ENCODE measurements at places on chromosomes 11 and 22. TPM values are rescaled to one million over a fixed set of nuclear protein-coding genes. Genes with fewer than 3 reads are reported as not detected.

TRIM51 gene
- total RNA-seq = not detected

ISX gene
- total RNA-seq = not detected

GP1BB gene
- total RNA-seq = 0.79 TPM

MS4A3 gene
- total RNA-seq = not detected

ABCG4 gene
- total RNA-seq = under 0.01 TPM

KCNJ1 gene
- total RNA-seq = not detected
